ENCODE measurements at places on chromosomes 3 and 15.

DNA sequence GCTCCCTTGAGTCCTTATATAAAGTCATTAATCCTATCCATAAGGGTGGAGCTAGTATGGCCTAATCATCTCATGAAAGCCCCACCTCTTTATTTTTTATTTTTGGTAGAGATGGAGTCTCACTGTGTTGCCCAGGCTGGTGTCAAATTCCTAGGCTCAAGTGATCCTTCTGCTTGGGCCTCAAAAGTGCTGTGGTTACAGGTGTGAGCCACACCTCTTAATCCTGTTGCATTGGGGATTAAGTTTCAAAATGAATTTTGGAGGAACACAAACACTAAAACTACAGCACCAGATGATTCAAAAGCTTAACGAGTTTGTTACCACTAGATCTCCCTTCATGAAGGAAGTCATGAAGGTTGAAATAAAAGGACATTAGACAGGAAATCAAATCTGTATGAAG is 27.7 kb downstream of the RAB7A start:
- no peak for DNase-seq

- no peak for DNase-seq
These were observed 40.1 kb downstream of the FLNB start for GRCh38 chr3:58048301-58048700.

DNA sequence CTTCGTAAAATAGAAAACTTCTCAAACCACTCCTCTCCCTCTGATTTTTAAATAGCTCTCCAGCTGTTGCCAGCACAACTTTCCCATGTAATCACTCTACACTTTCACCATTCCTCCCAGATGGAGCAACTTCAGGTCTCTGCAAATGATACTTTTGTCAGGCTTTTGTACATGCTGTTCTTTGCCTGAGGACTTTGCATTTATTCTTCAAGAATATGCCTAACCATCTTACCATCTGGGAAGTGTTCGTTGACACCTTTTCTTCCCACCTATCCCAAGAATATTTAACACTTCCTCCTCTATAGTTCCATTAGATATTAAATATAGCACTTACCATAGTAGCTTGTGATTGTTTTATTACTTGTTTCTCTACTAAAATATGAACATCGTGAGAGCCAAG is 703.7 kb downstream of the CADM2 start:
- no peak for DNase-seq

- DNase-seq = no peak
These were observed 12.0 kb upstream of the DAPK2 start for GRCh38 chr15:64058279-64058678.

- peak; percentile 63 for DNase-seq
These were observed 120.9 kb downstream of the SAMMSON start for GRCh38 chr3:70120357-70120966.

Data from stimulated activated CD4-positive, alpha-beta T cell treated with anti-CD3 and anti-CD28 coated beads, Interleukin-15, amount 100 ng/mL, for 48 hours (primary cell).